ENCODE measurements at places on chromosomes 7 and 10.

DNA sequence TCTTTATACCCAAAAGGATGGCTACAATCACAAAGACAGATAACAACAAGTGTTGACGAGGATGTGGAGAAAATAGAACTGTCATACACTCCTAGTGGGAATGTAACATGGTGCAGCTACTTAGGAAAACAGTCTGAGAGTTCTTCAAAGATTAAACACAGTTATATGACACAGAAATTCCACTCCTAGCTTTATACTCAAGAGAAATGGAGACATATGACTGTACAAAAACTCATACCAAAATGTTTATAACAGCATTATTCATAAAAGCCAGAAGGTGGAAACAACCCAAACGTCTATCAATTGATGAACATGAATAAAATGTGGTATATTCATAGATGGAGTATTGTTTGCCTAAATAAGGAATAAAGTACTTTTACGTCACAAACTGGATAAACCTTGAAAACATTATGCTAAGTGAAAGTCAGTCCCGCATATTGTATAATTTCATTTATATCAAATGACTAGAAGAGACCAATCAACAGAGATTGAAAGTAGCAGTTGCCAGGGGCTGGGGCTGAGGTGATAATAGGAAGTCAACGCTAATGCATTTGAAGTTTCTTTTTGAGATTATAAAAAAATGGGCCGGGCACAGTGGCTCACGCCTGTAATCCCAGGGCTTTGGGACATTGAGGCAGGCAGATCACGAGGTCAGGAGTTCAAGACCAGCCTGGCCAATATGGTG is 61.6 kb upstream of the SRPK2 start:
- no peak for DNase-seq

DNA sequence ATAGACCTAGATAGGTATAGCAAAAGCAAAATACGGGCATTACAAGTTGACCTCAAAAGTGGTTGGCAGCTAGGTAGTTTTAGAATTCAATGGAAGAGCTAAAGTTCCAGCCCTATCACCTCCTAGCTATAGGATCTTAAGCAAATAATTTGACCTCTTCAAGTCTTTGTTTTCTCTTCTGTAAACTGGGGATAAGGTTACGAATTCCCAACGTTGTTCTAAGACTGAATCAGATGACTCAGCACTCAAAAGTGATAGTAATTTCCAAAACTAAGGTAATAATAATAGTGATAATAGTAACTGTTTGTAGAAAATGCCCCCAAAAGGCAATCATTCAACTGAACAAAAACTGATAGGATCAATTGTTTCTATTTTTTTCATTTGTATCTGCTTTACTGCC is 445.2 kb downstream of the KCNMA1 start:
- no peak for DNase-seq

- peak; percentile 41 for DNase-seq
Observed at GRCh38 chr10:85548034-85548433, 818.6 kb downstream of the GRID1 start.

GRCh38 chr7:5692112-5692844 is 89.2 kb downstream of the RNF216 start:
- DNase-seq: no peak

- no peak for DNase-seq
Observed at GRCh38 chr7:117565226-117565625, 85.4 kb downstream of the CFTR start.

- DNase-seq: no peak
Observed at GRCh38 chr7:6407434-6407833, 40.3 kb downstream of the DAGLB start.

GRCh38 chr7:23471106-23471859 is 992 bp upstream of the IGF2BP3 start:
- DNase-seq: peak; percentile 47

DNA sequence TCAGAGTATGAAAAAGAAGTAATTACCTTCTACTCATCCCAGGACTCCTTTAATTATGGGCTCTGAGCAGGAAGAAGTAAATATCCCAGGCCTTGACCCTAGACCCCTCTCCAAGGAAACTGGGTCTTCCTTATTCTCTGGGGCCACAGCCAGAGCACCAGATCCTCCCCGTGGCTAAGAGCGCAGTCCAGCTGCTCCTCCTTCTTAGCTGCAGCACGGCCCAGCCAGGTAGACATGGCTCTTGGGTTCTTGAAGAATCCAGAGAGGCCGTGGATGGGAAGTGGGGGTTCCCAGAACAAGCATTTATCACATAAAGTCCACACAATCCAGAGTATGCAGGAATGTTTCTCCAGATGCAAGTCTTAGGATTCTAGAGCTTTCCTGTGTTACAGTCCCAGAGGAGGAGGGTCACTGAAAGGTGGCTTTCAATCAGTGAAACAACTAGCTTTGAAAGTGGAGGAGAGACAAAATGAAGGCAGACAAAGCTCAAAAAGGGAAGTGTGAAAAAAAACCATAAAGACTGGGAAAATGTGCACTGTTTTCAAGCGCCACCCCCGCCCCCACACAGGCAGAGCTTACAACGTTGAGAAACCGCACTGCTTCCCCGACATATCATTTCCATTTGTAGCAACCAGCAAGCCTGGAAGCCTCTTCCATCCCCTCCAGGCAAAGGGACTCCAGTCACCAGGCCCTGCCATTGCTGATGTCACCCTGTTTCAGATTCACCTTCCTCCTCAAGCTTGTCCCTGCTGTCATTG is 396.5 kb upstream of the MKI67 start:
- no peak for DNase-seq

- no peak for DNase-seq
Observed at GRCh38 chr7:71470326-71470725, 338.4 kb downstream of the GALNT17 start.

Measured in activated CD4-positive, alpha-beta T cell treated with anti-CD3 and anti-CD28 coated beads, Interleukin-2, amount 10 ng/mL, durations not matched to agents 7 days and 5 days (primary cell).